AG10803 (cell line): ENCODE measurements at places on chromosomes 5 and 9.

- DNase-seq: peak; percentile 49
Observed at GRCh38 chr9:111821006-111821528, 26.3 kb upstream of the SHOC1 start.

DNA sequence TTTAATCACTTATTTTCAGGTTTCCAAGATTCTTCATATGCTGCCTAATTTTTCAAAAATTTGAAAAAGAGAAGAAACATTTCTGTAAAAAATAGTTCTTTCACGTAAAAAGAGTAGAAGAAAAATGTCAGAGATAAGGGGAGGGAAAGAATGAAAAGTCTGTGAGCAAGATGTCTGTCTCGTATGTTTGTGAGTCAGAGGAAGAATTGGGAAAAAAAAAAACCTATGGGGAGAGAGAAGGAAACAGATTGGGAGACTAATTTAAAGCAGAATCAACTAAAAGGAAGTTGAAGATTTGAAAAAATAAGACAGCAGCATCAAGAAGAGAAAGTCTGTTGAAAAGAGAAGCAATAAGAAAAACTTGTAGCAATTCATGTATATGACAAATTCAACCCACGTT lies 456.3 kb downstream of the HINT1 start:
- no peak for DNase-seq

- DNase-seq: peak; percentile 77
Observed at GRCh38 chr9:18379073-18379811, 94.7 kb upstream of the ADAMTSL1 start.

DNA sequence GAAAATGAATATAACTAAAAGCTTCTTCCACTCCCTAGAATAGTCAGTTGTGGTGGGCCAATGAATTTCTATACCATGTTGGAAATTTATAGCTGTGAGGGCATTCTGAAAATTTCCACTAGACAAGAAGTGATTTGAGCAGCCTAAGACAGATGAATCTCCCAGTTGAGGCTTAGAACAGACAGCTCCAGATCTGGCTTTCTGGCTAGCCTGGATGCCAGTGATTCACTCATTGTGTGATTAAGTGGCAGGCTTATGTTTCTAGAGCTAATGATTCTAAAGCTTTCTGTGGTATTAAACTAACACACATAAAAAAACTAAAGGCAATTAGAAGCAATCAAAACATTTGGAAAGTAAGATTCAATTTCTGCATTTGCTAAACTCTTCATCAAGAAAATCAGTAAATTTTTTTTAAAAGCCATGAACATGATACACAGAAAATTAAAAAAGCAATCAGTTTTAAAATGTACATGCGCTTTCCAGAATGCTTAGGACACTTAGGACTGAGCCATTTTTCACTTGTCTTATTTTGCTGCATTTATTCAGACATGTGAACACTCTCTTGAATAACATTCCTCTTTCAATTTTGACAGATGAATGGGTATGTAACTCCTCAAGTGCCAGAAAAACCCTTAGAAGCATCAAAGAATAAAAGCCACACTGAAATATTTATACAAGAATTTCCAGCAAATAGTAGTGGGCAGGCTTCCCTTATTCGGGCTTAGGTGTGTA lies 100.5 kb upstream of the GNAQ start:
- DNase-seq: no peak

GRCh38 chr5:160367261-160367660 lies 3.2 kb downstream of the C1QTNF2 start:
- DNase-seq: no peak

- no peak for DNase-seq
Observed at GRCh38 chr5:14503017-14503680, 78.4 kb upstream of the OTULINL start.

DNA sequence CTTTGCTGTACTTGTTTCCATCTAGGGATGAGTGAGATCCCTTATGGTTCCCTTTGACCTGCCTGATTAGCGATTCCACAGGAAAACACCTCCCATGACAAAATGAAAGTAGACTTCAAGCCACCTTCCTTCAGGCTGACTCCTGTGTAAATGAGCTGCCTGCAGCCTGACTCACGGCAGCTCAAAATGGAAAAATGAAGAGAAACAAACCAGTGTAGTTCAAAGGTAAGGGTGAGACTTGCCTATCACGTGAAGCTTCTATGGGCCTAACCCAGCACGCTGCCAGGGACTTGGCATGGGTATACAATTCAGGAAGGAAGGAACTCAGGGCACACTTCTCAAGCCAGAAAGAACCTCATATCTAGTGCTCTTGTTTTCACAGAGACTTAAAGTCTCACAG lies 110.1 kb upstream of the LRRTM2 start:
- no peak for DNase-seq

DNA sequence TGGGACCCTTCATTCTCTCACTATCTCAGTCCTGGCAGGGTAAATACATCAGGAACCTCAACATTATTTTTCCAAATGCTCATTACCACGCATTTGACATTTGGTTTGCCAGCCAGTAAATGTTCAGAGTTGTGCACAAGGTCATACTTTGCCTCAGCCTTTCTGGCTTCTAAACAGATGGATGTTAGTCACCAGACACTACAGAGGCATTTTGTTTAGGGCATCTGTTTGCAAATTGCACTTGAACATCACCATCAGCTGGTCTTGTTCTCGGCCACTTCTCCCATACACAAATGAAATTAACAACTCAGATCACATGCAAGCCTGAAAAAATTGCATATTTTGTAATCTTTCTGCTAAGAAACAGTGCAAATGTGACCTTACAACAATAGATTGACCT lies 75.0 kb upstream of the SLC1A1 start:
- DNase-seq: peak; percentile 38

- no peak for DNase-seq
Observed at GRCh38 chr9:100575006-100575405, 2.9 kb upstream of the CAVIN4 start.

GRCh38 chr5:178832618-178833201 lies 27.0 kb upstream of the ZNF354B start:
- DNase-seq: no peak

DNA sequence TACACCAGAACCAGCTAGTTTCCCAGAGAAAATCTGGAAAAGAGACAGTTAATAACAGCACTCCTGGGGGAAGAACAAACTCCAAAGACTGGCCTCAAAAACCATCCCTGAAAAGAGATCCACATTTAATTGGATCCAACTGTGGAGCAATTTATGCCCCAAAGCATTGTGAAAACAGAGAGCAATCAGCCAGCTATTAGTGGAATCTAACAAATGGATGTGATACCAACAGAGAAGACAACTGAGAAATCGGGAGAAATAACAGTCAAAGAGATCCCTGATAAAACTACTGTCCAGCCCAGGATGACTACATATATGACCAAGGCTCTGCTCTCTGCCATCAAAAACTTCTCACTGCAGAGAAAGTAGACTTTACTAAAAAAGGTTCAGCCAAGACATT lies 40.5 kb upstream of the TRIO start:
- DNase-seq: peak; percentile 47
